Posterior vena cava (tissue), 2 donors: ENCODE measurements at places on chromosomes 1 and 21. TPM values are rescaled to one million over a fixed set of nuclear protein-coding genes. Genes with fewer than 3 reads are reported as not detected.

Gene ACTA1
- 6.8 TPM for total RNA-seq

Gene VWA5B1
- not detected for total RNA-seq

Gene OR2T11
- total RNA-seq = not detected

Gene UTS2
- not detected for total RNA-seq

Gene ARHGAP29
- 51.3 TPM for total RNA-seq

Gene DCST2
- total RNA-seq = 1.1 TPM

Gene PALMD
- total RNA-seq = 31.0 TPM

Gene TTC39A
- 1.6 TPM for total RNA-seq

Gene C1QA
- total RNA-seq = 301 TPM

- DNase-seq = no peak
Measured at GRCh38 chr1:231716879-231717278, 90.3 kb downstream of the DISC1 start.

- no peak for DNase-seq
Measured at GRCh38 chr1:54270543-54270942, 70.6 kb downstream of the MRPL37 start.

DNA sequence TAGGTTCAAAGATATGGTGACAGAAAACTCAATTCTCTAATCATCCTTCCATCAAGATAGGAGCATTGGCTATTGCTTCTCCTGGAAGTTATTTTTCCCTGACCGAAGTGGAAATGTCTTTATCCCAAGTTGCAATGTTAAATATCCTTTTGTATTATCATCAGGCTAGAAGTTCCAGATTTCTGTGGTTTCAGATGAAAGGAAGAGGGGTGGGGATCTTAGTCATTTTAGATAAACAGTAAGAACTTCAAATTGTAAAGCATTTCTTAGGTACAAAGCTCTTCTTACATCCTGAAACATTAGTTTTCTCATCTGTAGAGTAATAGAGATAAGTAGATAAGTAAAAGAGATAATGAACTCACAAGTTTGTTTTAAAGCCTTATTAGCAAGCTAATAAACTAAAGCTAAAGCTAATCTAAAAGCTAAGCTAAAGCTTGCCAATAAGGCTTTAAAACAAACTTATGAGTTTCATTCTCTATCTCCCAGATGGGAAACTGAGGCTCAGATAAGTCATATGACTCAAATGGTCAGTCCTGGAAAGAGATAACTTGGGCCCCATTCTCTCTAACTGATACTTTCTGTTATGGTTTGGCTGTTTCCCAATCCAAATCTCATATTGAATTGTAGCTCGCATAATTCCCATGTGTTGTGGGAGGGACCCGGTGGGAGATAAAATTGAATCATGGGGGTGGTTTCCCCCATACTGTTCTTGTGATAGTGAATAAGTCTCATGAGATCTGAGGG, 99.2 kb upstream of the KCNK2 start:
- DNase-seq = no peak

- peak; percentile 94 for DNase-seq
Measured at GRCh38 chr1:12548973-12549459, 69.0 kb downstream of the DHRS3 start.

DNA sequence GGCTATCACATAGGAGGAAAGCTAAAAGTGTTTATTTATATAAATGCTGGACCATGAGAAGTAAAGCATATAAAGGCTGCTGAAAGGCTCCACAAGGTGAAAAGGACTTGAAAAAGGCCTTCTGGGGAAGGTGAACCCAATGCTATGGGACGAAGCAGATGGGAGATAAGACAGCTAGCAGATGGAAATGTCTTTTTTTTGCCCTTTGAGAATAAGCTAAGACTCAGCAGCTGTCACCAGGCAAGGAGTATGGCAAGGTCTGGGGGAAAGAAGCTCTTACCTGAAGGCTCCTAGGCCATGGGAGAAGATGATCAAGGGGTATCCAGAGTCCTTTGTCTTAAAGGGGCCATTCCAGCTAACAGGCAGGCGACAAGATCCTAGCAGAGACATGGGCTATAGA, 9.9 kb downstream of the PAFAH2 start:
- no peak for DNase-seq

- no peak for DNase-seq
Measured at GRCh38 chr1:219041141-219041540, 132.5 kb upstream of the LYPLAL1 start.

DNA sequence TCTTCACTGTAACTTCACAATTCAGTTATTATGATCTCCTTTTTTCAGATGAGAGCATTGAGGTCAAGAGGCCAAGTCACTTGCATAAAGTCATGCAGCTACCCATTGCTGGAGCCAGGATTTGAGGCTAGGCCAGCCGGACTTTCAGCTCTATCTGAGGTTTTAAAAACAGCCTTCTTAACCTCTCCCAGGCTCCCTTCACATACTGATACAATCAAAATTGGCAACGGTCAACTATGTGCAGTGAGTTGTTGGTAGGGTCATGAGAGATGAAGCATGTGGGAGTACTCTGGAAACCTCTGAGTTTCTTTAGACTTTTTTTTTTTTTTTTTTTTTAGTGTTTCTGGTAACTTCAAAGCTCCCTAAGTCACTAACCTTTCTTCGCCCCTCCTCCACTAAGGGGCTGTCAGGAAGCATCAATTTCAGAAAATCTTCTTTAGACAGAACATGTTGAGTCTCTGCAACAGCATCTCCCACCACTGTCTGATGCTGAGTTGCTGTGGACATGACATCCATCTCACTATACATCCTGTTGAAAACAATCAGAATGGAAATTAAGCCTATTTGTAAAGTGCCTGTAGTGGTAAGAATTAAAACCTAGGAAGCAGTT, 201.8 kb downstream of the SIPA1L2 start:
- DNase-seq = no peak

DNA sequence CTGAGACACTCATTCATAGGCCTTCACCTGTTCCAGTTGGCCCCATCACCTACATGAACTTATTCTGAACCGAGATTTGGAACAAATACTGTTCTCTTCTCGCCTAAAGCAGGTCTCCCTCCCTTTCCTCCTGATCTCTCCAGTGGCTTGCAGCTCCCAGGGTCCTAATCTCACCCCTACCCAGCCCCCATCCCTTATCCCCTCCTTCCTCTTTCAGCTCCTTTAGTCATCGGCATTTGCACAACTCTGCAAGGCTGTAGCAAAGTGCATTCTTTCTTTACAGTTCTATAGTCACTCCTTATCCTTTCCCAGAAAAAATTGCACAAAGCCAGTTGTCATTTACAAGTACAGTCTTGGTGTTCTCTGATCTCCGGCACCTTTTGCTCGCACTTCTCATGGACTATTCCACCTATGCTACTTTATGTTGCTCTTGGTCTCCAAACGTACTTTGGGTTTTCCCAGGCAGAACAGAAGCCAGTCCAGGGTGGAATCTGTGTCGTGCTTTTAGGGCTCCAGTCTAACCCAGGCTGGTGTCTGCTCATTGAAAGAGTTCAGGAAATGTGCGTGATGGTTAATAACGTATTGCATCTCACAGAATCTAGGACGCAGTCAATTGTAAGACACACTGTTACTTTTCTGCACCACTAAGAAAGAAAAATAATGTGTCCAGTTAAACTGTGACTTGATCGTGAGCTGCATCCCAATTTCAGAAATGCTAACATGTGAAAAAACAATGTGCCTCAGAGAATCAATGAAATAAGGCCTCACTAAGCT, 965 bp downstream of the ABCA4 start:
- no peak for DNase-seq

GRCh38 chr1:100422065-100422464, 69.8 kb downstream of the CDC14A start:
- no peak for DNase-seq

DNA sequence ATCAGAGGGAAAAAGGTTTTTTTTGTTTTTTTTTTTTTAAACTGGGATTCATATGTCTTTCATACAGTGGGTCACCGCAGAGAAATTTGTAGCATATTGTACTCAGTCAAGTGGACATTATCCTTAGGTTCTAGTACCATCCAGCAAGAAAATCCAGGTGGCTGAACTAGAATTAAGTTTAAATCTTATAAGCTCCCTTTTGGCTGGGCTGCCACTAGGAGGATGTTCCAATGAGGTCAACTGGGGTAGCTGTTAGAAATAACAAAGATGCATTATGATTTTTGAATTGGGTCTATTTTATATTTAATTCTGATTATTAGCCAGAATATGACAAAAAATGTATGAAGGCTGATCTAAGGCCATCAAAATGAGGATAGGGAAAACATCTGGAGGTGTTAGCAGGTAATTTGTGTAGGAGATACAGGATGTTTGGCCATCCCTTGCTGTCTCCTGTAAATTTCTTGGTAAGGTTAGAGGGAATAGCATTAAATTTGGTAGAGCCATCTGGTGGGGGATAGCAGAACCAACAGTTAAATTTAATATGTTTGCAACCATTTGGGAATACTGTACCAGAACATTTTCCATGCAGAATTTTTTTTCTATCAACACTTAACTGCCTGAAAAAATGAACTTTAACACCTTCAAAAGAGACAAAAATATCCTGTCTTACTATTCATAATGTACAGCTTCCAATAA, 568.5 kb upstream of the B3GALT2 start:
- no peak for DNase-seq

- DNase-seq = no peak
Measured at GRCh38 chr1:166365081-166365480, 198.3 kb upstream of the FAM78B start.

DNA sequence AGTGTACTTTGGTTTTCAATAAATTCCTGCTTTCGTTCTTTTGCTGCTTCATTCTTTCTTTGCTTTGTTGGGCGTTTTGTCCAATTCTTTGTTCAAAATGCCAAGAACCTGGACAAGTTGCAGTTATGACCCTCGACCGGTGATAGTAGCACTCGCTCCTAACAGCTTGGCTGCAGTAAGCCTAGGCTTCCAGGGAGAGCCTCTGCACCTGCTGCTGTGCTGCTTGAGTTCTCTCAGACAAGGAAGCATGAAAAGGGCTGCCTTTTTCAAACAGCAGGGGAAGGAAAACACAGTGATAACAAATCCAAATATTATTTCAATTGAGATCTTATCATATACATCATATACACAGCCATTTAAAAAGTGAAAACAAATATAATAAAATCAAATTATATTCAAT, 12.8 kb upstream of the RIPK4 start:
- no peak for DNase-seq

GRCh38 chr1:154198756-154199562, 7.1 kb upstream of the TPM3 start:
- no peak for DNase-seq

DNA sequence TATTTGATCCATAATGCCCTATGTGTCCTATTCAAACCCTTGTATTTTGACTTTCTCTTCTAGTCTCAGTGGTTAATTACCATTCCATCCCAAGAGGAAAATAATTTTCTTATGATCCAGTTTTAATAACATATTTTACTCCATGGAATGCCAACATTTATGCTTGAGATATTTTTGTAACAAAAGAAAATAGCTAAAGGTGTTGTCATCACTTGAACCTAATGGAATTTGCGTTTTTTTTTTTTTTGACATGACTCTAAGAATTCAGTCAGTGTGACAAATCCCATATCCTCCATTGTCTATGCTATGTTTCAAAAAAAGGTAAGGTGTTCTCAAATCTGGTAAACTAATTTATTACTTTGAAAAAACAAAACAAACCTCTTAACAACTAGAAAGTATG, 324.1 kb upstream of the ADAMTS5 start:
- DNase-seq = no peak

GRCh38 chr1:16720351-16721223, 19.7 kb upstream of the RNU1-4 start:
- DNase-seq = peak; percentile 81

DNA sequence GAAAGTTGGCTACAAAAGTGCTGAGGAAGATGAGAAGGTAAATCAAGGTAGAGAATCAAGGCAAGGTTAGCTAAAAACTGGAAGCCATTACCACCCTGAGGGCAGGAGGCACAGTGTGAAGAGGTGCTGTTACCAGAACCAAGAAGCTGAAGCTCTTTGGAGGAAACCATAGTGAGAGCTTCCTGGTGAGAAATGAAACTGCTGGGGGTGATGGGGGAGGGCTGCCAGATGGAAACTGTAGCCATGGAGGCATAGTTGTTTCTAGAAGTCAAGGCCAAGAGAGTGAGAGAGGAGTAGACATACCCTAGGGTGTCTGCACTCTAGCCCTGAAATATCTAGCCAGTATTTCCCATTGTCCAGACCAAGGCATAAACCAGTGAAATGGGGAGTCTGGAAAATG, 28.7 kb downstream of the IFI44 start:
- no peak for DNase-seq

GRCh38 chr1:47697616-47698335, 259.9 kb downstream of the FOXD2 start:
- no peak for DNase-seq

GRCh38 chr1:109509176-109510134, at the start of gene AMIGO1:
AMIGO1 (minus strand) TSS chr1:109509727; CDS start chr1:109508912, 815 bp downstream.
- DNase-seq = no peak

- no peak for DNase-seq
Measured at GRCh38 chr1:246497331-246497915, 9.7 kb downstream of the SMYD3 start.
